Trophoblast cell (in vitro differentiated cells and primary cell): ENCODE measurements at places on chromosomes 16 and 17.

DNA sequence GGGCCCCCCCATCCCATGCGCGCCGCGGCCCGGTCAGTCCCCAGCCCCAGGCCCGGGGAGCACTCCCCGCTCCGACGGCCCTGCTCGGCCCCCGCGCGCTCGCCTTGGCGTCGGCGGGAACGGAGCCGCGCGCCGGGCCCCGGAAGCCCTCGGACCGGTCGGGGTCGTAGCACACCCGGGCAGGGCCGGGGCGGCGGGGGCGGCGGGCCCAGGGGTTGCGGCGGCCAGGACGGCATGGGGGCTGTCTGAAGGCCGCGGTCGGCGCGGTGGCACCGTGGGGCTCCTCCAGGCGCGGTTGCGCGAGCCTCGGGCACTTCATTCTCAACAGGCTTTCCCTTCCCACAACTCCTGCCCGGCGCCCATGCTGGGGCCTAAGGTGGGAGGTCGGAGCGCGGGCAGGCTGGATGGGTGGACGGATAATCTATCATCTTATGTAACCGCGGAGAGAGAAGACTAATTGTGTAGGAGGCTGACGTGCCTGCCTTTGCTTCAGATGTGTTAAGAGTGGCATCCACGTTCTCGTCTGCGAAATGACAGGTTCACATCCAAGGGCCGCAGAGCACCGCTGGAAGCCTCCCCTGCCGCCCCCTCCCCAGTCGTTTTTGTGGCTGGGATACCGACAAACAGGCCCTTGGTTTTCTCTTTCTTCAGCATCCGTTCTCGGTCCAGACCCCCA is 708 bp downstream of the BAIAP2 start:
- peak overlapping the region; percentile 83 for H3K4me3 ChIP-seq
- H3K4me1 ChIP-seq: peaks cover 49% of the 10 kb centered on the region
- peaks cover 8% of the 10 kb centered on the region for H3K36me3 ChIP-seq
- peak; percentile 42 for DNase-seq
- no peak overlapping the region for H3K27ac ChIP-seq
- H3K27me3 ChIP-seq: no peaks in the 10 kb centered on the region

- H3K27me3 ChIP-seq: no peaks in the 10 kb centered on the region
- no peak for DNase-seq
- no peak overlapping the region for H3K27ac ChIP-seq
- no peaks in the 10 kb centered on the region for H3K36me3 ChIP-seq
- H3K4me1 ChIP-seq: no peaks in the 10 kb centered on the region
These were observed 39.0 kb upstream of the AKAP1 start for GRCh38 chr17:57045868-57046704.

GRCh38 chr17:35188111-35188510 is 6.1 kb downstream of the SLC35G3 start:
- H3K4me1 ChIP-seq: no peaks in the 10 kb centered on the region
- H3K4me3 ChIP-seq: no peak overlapping the region
- no peaks in the 10 kb centered on the region for H3K27me3 ChIP-seq

GRCh38 chr17:35051579-35052240 is 11.8 kb downstream of the RFFL start:
- H3K36me3 ChIP-seq: no peaks in the 10 kb centered on the region
- no peak for DNase-seq
- peaks cover 3% of the 10 kb centered on the region for H3K4me1 ChIP-seq
- no peak overlapping the region for H3K4me3 ChIP-seq
- H3K27me3 ChIP-seq: no peaks in the 10 kb centered on the region

GRCh38 chr16:4685292-4685691 is 8.1 kb upstream of the NUDT16L1 start:
- no peak for DNase-seq
- peaks cover 87% of the 10 kb centered on the region for H3K36me3 ChIP-seq
- H3K27me3 ChIP-seq: no peaks in the 10 kb centered on the region
- H3K4me1 ChIP-seq: peaks cover 3% of the 10 kb centered on the region
